ENCODE measurements at places on chromosomes 16 and 17. TPM values are rescaled to one million over a fixed set of nuclear protein-coding genes. Genes with fewer than 3 reads are reported as not detected.
A peak's percentile ranks its signal among the peaks of the same experiment; 100 is the strongest.

GAS7 gene
- 2.0 TPM for total RNA-seq

CMTM2 gene
- not detected for total RNA-seq

IL34 gene
- total RNA-seq, result 0.42 TPM

PRSS53 gene
- total RNA-seq, result 20.4 TPM

DNASE1L2 gene
- 3.4 TPM for total RNA-seq

BAIAP3 gene
- total RNA-seq, result 26.7 TPM

CHD9NB gene
- 1.8 TPM for total RNA-seq

GAS2L2 gene
- total RNA-seq, result 0.27 TPM

SCGB1C2 gene
- not detected for total RNA-seq

SDR42E2 gene
- not detected for total RNA-seq

RASL10B gene
- 3.3 TPM for total RNA-seq

MFAP4 gene
- 37.7 TPM for total RNA-seq

CHMP1A gene
- total RNA-seq, result 96.3 TPM

SNN gene
- 491 TPM for total RNA-seq

DNA sequence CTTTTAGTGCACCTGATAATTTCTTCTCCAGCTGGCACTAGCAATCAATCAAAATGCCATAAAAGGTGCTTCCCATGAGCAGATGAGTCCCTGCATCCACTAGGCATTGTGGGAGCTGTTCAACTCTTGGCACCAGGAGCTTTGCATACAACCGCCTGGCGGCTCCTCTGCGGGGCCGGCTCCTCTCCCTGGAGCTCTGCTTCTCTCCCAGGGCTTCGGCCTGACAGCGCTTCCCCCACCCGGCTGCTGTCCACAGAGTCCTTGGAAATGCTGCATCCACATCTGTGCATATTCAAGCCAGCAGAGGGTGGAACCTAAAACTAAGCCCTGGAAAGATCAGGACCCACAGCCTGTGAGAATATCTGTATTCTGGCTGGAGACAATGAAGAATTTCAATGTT, 62.9 kb downstream of the LMF1 start:
- DNase-seq, result no peak

- DNase-seq, result peak; percentile 46
Measured at GRCh38 chr17:42744283-42744805, 496 bp downstream of the EZH1 start.

GRCh38 chr17:68344701-68345136, 53.4 kb downstream of the ARSG start:
- DNase-seq, result no peak

- DNase-seq, result no peak
Measured at GRCh38 chr17:72334205-72334604, 213.4 kb downstream of the SOX9 start.

DNA sequence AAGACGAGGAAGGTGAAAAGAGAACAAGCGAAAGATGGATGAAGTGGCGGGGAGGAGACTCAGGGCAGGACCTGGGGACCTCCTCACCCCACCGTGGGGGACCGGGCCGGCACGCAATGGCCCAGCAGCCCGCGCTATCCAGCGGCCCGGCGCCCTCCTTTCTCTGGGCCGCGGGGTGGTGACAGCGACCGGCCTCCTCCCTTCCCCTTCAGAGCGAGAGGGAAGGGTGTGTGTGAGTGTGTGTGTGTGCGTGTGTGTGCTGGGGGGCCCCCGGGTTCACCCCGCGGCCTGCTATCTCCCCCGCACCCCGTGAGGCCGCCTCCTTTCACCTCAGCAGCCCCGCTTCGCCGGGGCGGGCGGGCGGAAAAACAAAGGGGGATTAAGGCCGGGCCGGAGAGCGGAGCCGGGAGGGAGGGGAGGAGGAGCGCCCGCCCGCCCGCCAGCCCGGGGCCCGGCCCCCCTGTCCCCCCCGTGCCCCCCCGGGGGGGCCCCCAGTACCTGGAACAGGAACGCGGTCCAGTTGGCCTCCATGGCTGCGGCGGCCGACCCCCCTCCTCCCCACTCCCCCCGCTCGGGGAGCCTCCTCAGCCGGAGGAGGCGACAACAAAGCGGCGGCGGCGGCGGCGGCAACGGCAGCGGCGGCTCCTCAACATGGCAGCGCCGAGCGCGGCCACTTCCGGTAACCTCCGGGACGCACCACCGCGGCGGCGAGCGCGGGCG, at the start of gene VEZF1:
Gene VEZF1, minus strand, starts transcription at position 674 of the 720 bp plus-strand sequence. Its CDS starts 143 bp downstream, at position 531.
- peak; percentile 84 for DNase-seq

DNA sequence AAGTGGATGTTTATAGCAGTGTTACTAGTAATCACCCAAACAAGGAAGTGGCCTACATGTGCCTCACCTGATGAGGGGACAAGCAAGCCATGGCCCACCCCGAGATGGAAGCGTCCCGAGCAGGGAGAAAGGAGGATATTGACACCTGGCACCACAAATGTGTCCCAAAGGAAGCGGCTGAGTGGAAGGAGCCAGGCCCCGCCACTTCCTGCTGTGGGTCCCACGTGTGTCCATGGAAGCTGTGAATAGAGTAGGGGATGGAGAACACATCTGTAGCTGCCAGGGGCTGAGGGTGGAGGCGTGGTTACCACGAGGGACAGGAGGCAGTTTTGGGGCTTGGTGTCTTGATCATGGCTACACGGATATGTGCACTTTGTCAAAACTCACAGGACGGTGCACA, 49.2 kb downstream of the KCNJ12 start:
- no peak for DNase-seq

DNA sequence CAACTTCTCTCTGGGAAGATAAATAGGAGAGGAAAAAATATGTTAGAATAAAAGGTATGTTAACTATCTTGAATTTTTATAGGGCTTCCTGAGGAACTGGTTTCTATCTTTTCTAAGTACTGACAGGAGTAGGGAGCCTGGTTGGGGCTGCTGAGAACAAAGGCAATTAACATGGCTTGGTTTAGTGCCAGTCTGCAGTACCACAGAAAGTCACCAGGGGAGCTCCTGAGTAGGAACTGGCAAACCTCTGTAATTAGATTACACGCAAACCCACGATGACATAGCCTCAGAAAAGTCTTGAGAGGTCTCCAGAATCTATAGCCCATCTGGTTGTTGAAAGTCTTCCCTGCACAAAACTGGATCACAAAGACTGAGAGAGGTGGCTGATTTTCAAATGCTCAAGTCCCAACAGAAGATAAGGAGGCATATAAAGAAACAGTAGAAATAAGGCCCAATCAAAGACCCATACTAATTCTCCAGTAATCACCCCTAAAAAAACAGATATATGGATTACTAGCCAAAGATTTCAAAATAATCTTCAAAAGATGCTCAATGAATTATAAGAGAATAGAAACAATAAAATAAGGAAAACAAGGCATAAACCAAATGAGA, 11.7 kb upstream of the CNTNAP4 start:
- DNase-seq, result peak; percentile 81

DNA sequence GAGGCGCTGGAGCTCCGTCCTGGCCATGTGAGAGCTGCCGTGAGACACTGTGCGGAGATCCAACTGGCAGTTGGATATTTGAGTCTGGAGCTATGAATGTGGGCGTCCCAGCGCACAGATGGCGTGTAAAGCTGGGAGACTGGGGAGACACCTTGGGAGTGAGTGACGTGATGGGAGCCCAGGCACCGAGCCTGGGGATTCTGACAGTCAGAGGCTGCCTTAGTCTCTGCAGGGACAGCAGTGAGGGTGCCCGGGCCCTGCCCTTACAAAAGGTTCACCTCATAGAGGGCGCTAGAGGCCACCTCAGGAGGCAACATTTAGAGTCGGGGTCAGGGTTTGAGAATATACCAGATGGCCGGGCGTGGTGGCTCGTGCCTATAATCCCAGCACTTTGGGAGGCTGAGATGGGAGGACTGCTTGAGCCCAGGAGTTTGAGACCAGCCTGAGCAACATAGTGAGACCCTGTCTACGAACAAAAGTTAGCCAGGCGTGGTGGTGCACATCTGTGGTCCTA, 194.1 kb upstream of the GSE1 start:
- peak; percentile 27 for DNase-seq

- DNase-seq, result peak; percentile 44
Measured at GRCh38 chr17:64262198-64262999, 661 bp downstream of the TEX2 start.

GRCh38 chr17:77366558-77367245, 225.9 kb downstream of the SEC14L1 start:
- peak; percentile 61 for DNase-seq

DNA sequence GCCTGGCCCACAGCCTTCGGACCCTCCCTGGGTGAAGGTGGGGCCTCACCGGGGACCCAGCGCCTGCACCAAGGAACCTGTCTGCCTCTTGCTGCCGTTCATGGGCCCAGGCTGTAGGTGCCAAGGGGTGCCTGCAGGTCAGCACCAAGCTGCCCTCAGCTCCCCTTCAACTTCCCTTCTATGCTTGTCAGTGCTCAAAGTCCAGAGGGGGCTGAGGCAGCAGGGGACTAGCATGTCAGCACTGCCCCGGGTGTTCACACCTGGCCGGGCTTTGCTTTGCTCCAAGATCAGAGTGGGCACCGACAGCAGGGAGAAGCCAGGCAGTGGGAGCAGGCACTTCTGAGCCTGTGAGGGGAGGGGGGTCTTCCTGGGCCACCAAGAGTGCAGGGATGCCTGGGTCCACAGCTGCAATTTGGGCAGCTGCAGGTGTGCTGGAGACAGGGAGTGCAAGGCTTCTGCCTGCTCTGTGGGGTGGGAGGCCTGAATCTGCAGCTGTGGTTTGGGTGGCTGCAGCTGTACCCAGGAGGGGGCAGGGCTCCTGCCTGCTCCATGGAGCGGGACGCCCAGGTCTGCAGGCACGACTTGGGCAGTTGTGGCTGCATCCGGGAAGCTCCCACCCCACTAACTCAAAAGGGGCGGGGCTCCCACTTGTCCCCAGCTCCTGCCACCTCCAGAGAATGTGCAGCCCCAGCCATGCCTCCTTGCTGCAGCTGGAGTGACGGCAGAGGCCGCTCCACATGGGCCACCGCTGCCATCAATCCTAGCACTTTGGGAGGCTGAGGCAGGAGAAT, 27.6 kb upstream of the PRM1 start:
- DNase-seq, result no peak

- no peak for DNase-seq
Measured at GRCh38 chr17:81509972-81510784, 2.4 kb downstream of the ACTG1 start.

- no peak for DNase-seq
Measured at GRCh38 chr17:78919861-78920450, 5.2 kb downstream of the TIMP2 start.

- no peak for DNase-seq
Measured at GRCh38 chr17:59641799-59642484, 22.2 kb downstream of the CLTC start.

DNA sequence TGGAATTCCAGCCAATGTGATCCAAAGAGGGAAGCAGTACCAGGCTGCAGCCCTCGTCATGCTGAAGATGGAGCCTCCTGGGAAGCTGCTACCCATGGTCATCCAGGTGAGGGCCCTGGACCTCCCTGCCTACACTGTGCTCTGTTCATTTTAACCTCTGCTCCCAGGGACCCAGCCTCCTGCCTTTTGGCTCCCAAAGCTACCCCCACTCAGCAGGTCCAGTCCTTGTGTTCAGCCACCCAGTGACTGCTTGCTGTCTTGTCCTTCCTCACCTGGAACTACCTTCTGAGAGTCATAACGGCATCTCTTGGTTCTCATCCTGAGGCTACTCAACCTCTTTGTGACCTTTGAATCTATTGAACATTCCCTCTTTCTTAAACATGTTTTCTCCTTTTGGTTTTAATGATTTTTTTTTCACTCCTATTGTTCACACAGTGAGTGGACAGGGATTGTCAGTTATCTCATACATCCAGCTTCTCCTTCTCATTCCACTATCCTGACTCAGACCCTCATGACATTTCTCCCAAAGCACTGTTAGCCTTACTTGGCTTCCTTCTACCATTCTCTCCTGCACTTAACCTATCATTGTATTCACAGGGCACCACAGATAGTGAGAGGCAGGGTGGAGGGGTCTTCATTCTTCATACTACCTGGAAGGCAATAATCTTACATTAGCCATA, 53.3 kb downstream of the GOSR1 start:
- DNase-seq, result no peak

DNA sequence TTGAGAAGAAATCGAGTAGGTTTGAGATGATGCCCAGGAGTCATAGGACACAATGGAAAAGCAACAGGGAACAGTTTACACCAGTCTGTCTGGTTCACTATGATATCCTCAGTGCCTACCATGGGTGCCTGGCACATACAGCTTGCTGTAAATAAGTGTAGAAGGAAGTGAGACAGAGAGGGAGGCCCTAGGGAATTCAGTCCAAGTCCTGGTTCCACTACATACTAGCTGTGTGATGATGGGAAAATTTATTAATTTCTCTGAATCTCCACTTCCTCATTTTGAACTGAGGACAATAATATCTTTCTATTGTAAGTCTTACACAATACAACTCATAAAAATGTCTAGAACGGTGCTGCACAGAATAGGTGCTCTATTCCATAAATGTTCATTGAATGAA, 53.3 kb upstream of the LYRM9 start:
- no peak for DNase-seq

DNA sequence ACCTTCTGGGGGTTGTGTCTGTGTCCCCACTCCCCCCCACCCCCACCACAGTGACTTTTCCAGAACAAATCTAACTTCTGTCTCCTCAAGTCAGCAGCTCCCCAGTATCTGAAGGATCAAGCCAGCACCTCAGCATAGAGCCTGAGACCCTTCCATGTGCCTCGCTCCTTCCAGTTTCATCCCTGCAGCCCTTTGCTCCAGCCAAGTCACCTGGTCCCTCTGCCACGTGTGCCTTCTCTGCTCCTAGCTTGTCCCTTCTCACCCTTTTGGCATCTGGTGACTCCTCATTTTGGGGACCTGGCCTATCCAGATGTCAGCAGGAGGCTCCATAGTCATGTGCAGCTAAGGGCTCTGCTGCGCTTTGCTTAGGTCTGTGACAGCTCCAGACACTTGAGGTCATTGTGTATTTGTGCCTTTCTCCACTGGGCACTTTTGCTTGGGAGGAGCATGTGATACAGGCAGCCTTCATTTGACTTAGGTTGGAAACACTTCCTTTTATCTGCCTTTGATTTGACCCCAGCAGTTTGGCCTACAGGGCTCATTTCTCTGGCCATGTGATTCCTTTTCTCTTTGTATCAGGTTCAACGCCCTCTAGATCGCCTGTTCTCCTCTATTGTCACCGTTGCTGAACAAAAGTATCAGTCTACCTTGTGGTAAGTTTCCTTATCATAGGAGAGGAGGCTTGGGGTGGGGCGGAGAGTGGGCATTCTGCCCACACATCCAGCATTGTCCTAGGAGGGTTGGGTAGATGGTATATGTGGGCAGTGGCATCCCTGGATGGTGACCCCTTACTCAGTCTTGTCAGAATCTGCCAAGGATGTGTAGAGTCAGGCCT, 7.1 kb upstream of the NFATC3 start:
- no peak for DNase-seq
